ENCODE measurements at places on chromosomes 6 and 20. TPM values are rescaled to one million over a fixed set of nuclear protein-coding genes. Genes with fewer than 3 reads are reported as not detected.

DNA sequence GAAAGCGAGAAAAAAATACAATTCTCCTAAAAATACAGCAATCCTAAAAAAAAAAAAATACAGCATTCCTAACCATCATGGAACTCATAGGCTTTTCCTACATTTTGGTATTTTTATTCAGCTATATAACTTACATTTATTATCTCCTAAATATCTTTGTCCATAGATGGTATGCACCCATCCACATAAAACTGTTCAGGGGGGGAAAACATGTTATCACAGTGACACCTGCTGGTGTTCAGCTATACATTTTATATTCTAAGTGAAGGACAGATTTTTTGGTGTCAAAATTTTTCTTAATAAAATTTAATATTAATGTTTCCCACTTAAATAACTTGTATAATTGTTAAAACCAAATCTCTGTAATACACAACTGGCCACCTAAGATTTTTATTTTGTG lies 58.0 kb downstream of the BLOC1S5 start:
- DNase-seq = peak; percentile 80

The ACSS1 gene
- 17.9 TPM for total RNA-seq

DNA sequence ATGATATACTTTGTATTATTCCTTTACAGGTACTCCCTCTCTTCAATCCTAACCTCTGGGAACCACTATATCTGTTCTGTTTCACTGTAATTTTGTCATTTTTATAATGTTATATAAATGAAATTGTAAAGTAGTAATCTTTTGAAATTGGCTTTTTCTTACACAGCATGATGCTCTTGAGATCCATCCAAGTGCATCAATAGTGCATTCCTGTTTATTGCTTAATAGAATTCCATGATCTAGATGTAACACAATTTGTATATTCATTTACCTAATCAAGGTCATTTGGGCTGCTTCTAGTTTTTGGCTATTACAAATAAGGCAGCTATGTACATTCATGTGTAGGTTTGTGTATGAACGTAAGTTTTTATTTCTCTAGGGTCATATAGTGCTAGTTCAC lies 174.6 kb downstream of the KHDC1L start:
- no peak for DNase-seq

GRCh38 chr6:152720974-152721373 lies 23.3 kb downstream of the MYCT1 start:
- DNase-seq = peak; percentile 81

Data from endothelial cell of umbilical vein (primary cell).